Mesenchymal stem cell (in vitro differentiated cells and primary cell): ENCODE measurements at places on chromosomes 12 and 14.

GRCh38 chr12:89033062-89033461, 319.2 kb downstream of the DUSP6 start:
- no peak for DNase-seq

DNA sequence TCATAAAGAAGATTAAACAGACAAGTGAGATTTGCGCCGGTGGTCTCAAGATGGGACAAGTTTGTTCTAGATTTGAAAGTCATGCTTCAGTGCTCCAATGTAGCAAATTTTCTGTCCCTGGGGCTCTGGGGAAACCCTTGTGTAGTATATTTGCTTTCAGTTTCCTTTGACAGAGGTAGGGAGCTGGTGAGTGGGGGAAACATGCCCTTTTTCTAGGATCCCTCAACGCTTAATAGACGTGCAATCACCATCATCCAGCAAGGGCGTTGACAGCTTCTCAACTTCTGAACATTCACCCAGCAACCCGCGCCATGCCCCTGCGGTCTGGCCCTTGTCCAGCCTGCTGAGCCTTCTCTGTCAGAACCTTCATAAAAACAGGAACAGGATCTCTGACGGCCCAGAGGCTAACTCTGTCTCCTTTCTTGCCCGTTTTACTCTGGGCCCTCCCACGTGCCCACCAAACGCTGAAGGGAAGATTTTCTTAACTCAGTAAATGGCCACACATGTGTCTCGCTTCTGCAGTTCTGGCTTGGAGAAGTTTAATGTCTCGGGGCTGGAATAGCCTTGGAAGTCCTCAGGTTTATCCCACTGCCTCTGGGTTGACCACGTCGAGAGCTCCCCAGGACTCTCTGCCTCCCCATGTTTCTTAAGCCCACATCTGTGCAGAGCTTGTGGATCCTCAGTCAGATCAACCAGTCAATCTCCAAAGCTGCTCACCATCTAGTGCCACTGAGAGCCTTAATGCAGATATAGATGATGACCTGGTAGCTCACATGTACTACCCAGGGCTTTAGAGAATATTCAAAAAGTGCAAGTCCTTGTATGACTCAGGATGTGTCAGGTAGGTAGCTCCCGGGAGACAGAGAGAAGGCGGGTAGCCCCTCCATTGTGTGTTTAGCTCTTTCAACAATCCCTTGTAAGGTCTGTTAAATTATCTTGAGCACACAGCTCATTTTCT, 58.1 kb upstream of the CCND2 start:
- DNase-seq = no peak

- DNase-seq = no peak
Measured at GRCh38 chr14:51370758-51371386, 130.8 kb downstream of the TMX1 start.

DNA sequence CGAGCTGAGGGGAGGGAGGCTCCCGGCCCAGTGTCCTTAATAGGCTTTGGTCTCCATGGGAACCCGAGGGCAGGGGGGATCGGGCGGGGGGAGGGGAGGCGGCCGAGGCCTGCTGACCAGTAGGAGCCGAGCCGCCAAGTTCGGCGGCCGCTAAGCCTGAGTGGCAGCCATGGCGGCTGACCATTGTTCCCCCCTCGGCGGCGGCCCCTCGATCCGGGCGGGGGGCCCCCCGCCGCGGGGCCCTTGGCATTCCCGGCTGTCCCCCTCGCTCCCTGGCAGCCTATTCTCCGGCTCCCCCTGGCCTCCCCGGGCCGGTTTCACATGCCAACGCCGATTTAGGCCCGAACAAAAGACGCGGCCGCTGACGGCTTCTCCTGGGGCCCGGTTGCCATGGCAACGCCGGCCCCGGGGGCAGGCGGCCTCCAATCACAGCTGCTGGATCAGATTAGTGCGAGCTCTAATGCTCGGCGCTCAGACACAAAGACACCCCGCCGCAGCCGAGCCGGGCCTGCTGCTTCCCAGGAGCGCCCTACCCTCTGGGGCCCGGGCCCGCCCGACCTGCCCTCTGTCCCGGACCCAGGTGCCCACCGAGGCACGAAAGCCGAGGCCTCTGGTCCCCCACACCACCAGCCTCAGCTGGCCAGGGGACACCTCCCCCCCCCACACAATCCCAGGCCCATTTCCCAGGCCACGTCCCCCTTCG, 7.3 kb downstream of the MSI1 start:
- peak; percentile 82 for DNase-seq

DNA sequence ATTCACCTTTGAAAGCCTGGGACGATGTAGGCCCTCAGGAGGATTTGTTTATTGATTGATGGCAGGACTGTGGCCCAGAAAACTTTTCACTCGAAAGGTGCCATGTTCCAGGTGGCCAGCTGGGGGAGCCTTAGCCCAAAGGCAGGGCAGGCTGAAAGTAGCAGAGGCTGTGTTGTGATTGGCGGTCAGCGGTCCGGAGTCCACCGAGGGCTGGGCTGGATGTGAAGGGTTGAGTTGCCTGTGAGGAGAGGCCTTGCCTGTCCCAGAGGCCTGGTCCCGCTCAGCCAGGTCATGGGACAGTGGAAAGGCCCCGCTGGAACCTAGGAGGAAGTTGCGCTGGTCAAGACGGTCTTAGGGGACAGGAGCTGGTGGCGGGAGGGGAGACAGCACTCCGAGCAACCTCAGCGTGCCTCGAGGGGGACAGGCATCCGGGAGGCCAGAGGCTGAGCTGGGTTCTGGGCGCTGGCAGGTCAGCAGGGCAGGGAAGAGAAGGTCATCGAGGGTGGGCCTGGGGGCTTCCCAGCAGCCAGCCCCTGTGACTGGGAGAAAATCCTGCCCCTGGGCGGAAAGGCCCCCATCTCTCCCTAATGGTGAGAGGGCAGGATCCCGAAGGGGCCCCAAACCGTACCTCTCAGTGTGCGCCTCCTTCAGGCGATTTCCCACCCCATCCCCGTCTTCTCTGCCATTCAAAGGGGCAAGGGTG, 26.3 kb downstream of the CMA1 start:
- no peak for DNase-seq

DNA sequence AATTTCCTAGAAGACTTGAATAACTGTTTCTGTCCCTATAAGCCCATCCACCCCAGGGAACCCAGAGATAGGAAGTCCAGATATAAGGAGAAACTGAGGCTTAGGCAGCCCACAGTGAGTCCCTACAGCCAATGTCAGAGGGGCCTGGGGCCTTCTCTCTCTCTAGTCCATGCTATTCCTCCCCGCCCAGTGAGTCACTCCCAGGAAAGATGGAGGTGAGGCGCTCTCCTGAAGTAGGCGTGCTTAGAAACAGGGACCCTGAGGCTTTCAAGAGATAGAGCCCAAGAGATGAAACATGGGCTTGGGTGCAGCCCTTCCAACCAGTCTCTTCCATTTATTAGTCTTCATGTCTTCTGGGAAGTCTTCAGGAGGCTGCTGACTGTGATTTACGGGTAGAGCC, 2.3 kb upstream of the SMUG1 start:
- no peak for DNase-seq

DNA sequence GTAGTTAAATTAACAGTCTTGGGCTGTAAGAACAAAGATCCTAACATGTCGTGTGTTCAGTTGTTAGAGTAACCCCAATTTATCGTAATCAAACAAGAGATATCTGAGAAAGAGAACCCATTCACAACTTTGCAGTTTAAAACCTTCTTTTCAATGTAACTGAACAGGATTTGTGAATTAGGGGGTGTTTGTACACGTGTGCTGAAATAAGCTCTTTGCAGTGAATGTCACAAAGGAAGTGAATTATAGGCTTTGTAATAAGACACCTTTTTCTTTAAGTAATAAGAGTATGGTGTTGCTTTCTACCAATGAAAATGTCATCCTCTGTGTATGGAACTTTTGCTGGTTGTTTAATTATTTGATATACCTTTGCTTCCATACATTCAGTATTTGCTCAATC, 114.0 kb downstream of the ALX1 start:
- no peak for DNase-seq

GRCh38 chr12:51994959-51995358, 11.8 kb upstream of the TAMALIN start:
- DNase-seq = no peak

DNA sequence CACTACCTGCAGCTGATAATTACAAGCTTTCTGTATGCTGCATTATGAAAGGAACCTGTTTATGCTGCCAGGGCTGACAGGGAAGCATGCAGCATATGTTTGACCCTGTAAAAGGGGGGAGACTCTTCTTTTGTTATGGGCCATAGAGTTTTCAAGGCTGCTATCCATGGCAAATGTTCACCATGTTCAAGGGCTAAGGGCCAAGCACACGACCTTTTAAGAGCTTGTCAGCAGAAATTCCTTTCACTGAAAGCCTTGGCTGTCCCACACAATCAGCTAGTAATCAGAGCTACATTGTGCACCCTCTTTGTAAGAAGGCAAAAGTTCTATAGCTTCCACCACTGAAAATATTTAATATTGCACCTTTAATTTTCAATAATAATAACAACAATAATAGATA, 74.2 kb upstream of the MBIP start:
- no peak for DNase-seq

DNA sequence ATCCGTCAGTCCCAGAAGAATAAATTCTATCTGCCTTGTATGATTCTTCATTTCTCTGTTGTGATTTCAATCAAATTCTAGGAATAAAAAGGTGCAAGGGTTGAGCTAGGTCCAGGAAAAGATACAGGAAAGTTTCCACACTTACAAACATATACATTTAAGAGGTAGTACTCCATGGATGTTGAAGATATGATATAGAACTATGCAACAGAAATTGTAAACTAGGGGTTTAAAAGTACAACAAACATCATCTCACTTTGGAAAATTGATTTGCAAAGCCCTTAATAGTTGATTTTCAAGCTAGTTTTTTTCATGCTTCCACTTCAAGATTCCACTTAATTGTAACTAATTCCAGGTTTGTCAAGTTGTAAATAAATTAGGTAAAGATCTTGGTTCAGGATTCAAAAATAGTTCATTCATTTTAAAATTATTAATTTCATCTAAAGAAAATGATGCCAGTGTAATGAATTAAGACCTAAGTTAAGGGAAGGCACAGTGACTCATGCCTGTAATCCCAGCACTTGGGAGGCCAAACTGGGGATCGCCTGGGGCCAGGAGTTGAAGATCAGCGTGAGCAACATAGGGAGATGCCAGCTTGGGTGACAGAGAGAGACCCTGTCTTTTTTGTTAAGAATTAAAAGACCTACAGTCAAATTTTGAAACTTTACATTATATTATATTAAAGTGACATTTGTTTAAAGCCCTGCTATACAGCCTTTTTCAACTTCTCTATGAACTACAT, at the start of gene OR6C70:
Gene OR6C70 (minus strand): TSS at position 51 of the 742 bp plus-strand sequence. CDS start 0 bp downstream, at position 51.
- no peak for DNase-seq

GRCh38 chr12:109786799-109787198, 46.4 kb downstream of the TRPV4 start:
- DNase-seq = no peak

DNA sequence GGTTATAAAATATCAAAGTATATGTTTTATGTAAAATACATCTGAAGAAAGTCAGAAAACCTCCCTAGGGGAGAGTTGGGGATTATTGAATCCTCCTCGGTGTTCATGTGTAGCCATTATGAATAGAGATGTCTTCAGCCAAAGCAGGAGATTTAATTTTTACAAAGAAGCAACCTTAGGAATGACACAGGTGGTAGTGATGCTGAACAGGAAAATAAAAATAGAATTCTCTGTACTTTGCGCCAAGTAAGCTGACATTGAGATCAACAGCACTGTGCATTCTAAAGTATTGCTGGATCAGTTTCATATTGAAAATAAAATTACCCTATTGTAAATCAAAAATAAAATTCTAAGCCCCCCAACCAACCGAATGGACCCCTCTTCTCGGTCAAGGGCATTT, 132.8 kb upstream of the TRHDE start:
- no peak for DNase-seq

GRCh38 chr12:52141306-52141705, 50.5 kb downstream of the KRT80 start:
- DNase-seq = no peak

DNA sequence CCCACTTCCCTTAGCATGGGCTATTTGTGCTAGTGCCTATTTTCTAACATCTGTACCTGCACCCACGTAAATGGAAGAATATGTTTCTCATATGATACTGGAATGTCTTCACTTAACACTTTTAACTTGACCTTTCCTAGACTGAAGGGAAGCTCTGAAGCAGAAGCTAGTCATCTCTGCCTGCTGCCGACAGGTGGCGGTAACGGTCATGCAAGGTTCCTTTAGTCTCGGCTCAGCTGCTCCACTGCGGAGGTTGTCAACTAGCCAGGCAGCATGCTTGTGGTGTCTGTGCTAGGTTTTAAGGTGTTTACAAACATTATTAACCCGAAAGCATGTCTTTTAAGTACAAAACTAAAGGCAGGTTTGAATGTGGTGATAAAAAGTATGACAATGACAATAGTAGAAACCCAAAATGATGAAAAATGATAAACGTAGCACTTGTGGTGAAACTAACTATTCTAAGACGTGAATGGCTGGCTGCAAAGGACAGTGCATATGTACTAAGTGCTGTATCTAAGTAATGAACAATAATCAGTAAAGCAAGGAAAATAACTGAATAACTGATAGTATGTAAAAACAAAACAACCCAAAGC, 117.2 kb downstream of the GRIN2B start:
- peak; percentile 12 for DNase-seq

DNA sequence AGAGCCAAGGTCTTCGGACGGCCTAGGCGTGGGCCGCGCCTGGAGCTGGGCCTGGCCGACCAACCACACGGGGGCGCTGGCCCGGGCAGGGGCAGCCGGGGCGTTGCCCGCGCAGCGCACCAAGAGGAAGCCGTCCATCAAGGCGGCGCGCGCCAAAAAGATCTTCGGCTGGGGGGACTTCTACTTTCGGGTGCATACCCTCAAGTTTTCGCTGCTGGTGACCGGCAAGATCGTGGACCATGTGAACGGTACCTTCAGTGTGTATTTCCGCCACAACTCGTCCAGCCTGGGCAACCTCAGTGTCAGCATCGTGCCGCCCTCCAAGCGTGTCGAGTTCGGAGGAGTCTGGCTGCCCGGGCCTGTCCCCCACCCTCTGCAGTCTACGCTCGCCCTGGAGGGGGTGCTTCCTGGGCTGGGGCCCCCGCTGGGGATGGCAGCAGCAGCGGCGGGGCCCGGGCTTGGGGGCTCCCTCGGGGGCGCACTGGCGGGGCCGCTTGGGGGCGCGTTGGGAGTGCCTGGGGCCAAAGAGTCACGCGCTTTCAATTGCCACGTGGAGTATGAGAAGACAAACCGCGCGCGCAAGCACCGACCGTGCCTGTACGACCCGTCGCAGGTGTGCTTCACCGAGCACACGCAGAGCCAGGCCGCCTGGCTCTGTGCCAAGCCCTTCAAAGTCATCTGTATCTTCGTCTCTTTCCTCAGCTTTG, 4.4 kb upstream of the SHMT2 start:
- DNase-seq = peak; percentile 38

GRCh38 chr12:50112456-50113218, 601 bp downstream of the COX14 start:
- peak; percentile 75 for DNase-seq

DNA sequence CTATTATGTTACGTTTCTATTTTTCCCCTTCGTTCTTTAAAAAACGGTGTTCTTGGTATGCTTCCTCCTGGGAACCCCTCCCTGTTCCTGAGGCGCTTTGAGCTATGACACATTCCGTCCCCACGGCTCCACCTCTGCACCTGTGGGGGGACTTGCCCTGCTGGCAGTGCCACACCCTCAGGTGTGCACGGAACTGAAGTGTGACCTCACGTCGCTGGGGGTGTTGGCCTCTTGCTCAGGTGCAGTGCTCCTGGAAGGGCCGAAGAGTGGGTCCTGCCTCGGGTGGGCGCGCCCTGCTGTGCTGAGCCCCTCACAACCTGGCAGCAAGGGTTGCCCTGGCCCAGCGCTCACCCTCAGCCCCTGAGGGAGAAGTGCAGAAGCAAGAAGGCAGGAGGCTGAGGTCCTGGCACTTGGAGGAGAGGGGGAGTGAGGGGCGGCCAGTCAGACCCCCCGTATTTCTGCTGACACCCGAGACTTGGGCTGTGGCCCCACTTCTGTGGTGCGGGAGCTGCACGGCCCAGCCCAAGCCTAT, 4.9 kb downstream of the AMN start:
- no peak for DNase-seq

- DNase-seq = peak; percentile 78
Measured at GRCh38 chr12:69553628-69554248, 31.5 kb upstream of the CCT2 start.
